BE2C (cell line): ENCODE measurements at places on chromosomes 4 and X.

DNA sequence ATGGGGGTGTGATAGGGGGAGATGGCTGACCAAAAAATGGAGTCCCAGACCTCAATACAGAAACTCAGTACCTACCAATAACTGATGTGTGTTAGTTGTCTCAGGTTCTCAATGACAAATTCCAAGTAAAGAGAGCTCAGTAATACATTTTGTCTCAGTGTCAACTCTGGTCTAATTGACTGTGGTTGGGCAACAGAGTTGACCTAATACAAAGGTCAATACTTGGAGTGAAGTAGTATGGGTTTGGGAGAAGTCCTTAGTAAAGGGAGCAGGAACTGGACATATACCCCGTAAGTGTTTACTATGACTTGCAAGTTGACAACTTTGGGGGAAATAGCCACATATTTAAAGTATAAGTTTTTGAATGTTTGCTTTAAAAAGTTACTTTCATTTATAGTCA, 20.5 kb upstream of the LCORL start:
- DNase-seq: no peak

- DNase-seq: no peak
These were observed 1.7 kb downstream of the PRAF2 start for GRCh38 chrX:49071877-49072711.

GRCh38 chr4:48205107-48205506, 64.5 kb downstream of the TEC start:
- DNase-seq: no peak

- DNase-seq: no peak
These were observed 35.5 kb upstream of the CD99L2 start for GRCh38 chrX:150933945-150934350.

DNA sequence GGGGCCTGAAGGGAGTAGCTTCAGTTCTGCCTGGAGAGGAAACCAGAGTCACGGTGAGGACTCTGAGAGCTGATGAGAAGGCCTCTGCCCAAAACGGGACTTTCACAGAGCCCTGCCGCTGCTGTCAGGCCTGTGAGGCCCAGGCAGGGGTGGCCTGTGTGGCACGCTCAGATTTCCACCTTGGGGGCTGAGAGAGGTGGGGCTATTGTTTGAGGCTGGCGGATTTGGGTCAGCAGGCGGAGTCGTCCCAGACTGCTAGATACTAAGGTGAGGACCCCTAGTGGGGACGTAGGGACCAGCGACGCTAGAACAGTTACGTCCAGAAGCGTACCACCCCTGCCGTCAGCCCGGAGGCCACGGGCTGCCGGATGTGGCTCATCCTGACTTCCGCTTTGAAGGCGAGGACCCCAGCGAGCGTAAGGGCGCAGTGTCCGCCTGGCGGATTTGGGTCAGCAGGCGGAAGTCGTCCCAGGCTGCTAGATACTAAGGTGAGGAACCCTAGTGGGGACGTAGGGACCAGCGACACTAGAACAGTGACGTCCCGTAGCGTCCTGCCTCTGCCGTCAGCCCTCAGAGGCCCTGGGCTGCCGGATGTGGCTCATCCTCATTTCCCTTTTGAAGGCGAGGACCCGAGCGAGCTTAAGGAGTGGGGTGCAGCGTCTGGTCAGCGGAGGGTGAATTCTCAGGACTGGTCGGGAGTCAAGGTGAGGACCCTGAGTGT, at the start of gene MAGEB1:
MAGEB1 (plus strand) TSS at position 378 of the 721 bp plus-strand sequence. CDS start 3,348 bp downstream, outside the sequence.
- DNase-seq: no peak

- peak; percentile 5 for DNase-seq
These were observed 98.3 kb downstream of the HMX1 start for GRCh38 chr4:8773124-8773931.

DNA sequence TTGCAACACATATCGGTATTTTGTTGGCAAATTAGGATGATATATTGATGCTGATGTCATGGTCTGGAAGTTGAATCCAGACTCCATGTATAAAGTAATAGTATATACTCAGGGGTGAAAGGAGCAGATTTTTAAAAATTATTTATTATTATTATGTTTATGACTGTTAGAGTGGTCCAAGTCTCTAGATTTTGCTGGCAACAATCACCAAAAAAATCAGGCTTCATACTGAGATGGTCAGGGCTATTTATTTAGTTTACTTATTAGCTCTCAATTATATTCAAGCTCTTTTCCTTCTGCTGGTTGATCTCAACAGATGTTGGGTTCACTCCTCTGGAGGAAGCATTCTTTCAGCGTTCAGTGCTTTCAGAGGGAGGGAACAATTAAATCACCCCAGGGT, 73.9 kb upstream of the VCX3B start:
- no peak for DNase-seq

GRCh38 chr4:166481739-166482138, 608.7 kb downstream of the TLL1 start:
- no peak for DNase-seq

DNA sequence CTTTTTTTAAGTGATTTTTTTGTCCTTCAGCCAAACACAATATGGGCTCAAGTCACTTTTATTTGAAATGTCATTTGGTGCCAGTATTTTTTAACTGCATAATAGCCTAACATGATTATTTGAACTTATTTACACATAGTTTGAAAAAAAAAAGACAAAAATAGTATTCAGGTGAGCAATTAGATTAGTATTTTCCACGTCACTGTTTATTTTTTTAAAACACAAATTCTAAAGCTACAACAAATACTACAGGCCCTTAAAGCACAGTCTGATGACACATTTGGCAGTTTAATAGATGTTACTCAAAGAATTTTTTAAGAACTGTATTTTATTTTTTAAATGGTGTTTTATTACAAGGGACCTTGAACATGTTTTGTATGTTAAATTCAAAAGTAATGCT, 62.1 kb downstream of the EDNRA start:
- DNase-seq: no peak

DNA sequence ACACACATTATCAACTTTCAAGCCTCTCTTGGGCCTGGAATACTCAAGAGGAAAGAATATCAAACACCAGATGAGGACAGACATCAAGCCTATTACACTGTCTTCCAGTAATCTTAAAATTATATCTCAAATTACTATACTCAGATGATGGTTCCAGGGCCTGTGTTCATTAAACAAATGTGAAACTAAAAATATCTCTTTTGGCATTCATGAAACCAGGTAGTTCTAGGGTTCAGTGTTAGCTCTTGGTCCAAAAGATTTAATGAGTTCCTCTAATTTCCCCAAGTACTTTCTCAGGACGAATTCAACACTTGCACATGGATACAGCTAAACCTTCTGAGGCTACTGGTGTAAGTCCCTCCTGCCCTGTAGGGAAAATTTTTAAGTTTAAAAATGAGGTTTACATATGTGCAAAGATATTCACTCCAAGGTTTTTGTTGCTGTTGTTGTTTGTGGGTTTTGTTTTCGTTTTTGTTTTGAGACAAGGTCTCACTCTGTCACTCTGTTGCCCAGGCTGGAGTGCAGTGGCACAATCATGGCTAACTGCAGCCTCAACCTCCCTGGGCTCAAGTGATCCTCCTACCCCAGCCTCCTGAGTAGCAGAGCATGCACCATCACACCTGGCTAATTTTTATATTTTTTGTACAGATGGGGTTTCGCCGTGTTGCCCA, 79.4 kb downstream of the USP46 start:
- DNase-seq: no peak

DNA sequence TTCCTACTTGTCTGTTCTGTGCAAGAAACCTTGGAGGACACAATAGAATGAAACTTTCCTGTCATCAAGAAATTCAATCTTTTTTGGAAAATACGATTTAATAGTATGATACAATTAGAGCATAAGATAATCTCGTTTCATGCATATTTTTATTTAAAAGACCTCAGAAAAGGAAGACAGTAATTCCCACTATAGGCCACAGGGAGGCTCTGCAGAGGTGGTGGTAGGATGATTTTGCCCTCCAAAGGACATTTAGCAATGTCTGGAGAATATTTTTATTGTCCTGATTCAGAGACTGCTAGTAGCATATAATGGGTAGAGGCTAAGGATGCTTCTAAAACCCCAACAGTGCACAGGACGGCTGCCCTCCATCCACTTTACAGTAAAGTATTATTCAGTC, 68.7 kb downstream of the PAK3 start:
- DNase-seq: peak; percentile 7

DNA sequence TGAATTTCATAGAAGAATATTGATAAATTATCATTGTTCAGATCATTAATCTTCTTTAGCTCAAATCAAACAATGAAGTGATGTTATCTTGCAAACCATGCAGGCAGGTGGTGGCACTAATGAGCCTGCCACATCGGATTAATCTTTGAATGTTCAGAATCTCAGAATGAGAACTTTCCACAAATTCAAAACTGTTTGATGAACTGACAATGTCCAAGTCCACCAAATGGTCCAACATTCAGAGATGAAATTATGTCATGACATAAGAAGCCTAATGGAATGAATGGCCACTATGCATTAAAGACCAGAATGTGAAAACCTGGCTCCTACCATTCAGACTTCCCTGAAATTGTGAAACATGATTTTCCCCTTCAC, 67.5 kb downstream of the SORBS2 start:
- DNase-seq: no peak

- DNase-seq: no peak
These were observed 99.6 kb downstream of the FAM53A start for GRCh38 chr4:1584498-1584897.

DNA sequence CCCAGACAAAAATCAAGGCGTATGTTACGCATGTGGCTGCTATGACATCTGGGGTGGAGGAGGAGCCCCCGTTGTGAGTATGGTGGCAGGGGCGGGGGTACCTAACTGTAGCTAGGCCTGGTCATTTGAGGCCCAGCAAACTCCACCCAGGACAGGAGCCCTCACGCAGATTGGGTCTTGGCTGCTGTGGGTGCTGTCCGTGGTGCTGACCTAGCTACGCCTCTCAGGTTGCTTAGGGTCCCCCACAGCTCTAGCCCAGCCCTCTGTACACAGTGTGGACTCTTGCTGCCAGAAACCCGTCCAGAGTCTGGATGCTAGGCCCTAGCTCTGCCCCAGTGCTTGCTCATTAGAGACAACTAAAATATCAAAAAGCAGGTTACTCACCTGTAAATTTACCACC, 146.7 kb upstream of the PSAPL1 start:
- no peak for DNase-seq

DNA sequence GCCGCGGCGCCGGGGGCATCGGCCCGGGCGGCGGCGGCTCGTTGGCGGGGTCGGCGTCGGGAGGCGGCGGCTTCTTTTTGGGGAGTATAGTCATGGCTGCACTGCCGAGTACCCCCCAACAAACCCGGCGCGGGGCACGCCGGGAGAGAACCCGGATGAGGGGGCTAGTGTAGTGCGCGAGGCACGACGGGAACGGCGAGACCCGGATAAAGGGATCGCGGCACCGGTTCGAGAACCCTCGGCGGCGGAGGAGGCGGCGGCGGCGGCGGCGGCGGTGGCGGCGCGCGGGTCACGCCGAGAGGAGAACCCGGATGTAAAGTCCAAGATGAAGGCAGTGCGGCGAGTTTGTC, at the start of gene OTUD5:
OTUD5 (minus strand) TSS at position 131 of the 350 bp plus-strand sequence; CDS start at position 94, 37 bp downstream.
- DNase-seq: peak; percentile 68

DNA sequence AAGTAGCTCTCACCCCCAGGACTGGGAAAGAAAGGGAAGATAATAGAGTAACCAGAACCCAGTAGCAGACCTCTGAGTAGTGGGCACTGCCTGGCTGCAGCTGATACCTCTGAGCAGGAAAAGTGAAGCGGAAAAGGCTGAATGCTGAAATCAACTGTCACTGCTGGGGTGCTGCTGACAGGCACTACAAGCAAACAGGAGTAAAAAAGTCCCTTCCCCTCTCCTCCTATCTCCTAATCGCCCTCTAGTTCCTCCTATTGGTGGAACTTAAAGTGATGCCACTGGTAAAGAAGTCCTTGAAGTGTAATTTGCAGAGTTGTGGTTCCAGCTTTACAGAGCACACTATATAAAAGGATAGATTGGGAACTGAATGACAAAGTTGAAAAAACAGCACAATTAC, 32.8 kb upstream of the GLRB start:
- no peak for DNase-seq

- DNase-seq: no peak
These were observed 150.6 kb downstream of the PRDM5 start for GRCh38 chr4:120771907-120772306.

- DNase-seq: no peak
These were observed 96.4 kb downstream of the EMCN start for GRCh38 chr4:100421361-100421978.

DNA sequence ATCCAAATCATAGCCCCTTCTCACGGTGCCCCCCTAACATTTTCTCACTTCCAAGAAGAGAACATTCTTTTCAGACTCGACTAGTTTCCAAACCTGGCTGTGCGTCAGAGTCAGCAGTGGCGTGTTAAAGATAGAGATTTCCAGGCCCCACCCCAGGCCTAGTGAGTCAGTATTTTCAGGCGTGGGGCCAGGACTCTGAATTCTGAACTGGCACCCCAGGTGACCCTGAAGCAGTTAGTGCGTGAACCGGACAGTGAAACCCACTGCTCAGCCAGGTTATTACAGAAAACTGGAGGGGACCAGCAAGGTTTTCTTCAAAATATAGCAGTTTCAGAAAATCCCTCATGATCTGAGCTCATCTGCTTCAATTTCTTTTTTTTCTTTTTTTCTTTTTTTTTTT, 35.0 kb upstream of the BCOR start:
- no peak for DNase-seq

DNA sequence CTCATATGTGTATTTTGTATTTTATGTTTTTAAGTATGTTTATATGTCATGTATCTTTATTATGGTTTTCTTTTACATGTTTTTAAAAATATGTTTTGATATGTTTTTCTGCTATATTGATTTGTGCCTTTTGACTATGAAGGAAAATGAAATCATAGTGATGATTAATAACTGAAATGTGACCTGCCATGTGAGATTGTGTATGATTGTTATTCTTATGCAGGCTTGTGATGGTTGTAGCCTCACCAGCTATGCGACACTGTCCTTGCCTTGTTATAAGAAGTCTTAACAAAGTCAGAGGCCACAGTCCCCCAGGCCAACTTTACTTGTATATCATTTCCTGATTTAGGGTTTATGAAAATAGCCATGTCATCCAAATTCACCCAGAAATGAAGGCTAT, 83.2 kb downstream of the TMEM131L start:
- DNase-seq: no peak

DNA sequence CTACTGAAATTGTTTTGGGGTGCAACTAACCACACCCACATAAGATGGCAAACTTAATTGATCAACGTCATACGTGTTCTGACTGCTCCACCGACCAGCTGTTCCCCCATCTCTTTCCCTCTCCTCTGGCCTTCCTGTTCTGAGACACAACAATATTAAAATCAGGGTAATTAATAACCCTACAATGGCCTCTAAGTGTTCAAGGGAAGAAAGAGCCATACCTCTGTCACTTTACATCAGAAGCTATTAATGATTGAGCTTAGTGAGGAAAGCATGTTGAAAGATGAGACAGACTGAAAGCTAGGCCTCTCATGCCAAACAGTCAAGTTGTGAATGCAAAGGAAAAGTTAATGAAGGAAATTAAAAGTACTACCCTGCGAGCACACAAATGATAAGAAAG, 173.9 kb upstream of the FTHL17 start:
- DNase-seq: no peak

- DNase-seq: no peak
These were observed 138.9 kb upstream of the SMIM31 start for GRCh38 chr4:164614999-164615398.

GRCh38 chr4:1716065-1716945, 4.2 kb upstream of the SLBP start:
- no peak for DNase-seq
